ENCODE measurements at places on chromosomes 1 and 21.

DNA sequence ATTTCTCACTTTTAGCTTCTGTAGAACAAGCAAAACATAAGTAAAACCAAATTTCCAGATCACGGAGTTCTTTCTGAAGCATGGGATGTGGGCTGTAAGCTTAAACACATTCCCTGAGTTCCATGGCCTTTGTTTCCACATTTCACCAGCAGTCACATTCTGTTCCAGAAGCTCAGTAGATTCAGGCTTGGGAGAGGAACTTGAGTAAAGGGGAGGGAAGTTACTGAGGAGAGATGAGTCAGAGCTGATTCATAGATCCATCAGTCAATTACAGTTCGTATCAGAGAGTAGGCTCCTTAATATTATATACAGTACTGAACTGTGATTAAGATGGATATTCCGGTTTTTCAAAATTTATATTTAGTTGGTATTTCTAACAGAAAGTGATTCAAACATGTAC is 614.3 kb downstream of the NCAM2 start:
- peak; percentile 80 for DNase-seq

GRCh38 chr1:54768093-54768492 is 3.8 kb upstream of the PARS2 start:
- DNase-seq: peak; percentile 14

DNA sequence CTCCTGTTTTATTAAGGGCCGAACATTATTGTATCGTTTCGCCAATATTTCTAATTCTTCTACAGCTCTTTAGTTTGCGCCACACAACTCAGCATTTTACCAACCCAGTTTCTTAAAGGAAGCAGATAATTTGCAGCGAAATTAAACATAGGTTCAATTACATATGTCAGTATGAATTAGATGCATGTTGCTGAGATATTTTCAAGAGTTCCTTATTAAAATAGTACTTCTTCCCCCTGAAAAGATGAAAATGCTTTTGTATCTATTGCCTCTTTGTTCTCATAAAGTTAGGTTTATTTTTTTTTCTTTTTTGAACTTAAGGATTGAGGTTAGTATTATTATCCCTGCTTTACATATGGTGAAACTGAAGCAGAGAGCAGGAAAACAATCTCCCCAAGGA is 183.5 kb upstream of the C1orf105 start:
- no peak for DNase-seq

DNA sequence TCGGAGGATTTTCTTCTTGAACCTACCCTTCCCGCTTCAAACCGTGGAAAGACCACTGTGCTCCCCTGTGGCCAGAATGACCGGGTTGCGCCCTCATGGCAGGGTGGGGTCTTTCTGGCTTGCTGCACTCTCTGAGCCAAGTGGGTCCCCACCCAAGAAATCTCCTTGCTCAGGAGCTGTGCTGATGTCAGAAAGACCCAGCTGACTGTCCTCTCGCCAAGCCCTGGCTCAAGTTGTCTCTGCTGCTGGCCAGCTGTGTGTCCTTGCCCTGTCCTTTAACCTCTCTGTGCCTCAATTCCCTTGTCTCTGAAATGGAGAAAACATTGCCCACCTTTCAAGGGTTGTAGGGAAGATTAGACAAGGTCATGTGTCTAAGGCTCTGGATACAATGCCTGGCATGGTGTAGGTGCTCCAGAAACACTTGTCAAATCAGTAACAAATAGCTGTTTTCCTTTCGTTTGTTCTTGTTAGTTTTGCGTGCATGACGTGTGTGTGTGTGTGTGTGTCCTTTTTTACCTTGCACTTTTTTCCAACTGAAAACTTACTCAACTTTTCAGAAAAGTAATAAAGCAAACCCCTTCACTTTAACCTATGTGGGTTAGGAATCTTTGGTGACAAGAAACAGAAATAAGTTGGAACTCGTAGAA is 41.1 kb upstream of the RPL11 start:
- DNase-seq: no peak

GRCh38 chr1:84570436-84571149 is 3.6 kb downstream of the CTBS start:
- DNase-seq: peak; percentile 42

DNA sequence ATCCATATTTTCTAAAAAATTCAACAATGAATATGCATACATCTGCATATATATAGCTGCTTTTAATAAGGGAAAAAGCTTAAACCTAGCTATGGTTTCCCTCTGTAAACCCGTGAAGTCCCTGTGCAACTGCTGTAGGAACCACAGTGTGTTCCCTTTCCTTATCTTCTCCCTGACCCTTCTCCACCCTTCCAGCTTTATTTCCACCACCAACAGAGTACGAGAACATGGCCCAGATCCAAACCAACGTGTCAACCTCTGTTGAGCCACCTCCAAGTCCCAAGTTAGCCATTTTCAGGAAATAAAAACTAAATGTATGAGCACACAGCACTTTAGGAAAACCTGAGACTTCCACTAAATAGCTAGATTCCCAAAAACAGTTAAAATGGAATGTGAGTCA is 20.3 kb downstream of the SUSD4 start:
- no peak for DNase-seq

- no peak for DNase-seq
These were observed 14.0 kb upstream of the FOXO6 start for GRCh38 chr1:41347276-41347675.

GRCh38 chr1:186838380-186839040 is 9.8 kb downstream of the PLA2G4A start:
- DNase-seq: no peak

DNA sequence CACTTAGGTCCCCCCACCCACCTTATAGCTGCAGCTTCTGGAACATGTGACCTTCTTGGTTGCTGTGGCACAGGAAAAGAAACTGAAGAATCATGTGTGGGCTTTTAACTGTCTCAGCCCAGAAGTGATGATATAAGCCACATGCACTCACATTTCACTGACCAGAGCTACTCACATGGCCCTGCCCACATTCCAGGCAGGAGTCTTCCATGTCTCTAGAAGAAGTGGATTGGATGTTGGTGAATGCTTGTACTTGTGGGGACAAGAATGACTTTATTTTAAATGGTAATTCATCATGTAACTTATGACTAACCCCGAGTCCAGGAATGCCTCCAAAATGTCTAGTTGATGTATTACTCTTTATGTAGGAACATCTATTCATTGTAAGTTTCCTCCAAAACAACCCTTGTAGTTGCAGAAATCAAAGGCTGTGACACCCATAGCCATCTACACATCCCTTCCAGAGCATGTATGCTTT is 15.8 kb upstream of the CAMK1G start:
- DNase-seq: peak; percentile 54

DNA sequence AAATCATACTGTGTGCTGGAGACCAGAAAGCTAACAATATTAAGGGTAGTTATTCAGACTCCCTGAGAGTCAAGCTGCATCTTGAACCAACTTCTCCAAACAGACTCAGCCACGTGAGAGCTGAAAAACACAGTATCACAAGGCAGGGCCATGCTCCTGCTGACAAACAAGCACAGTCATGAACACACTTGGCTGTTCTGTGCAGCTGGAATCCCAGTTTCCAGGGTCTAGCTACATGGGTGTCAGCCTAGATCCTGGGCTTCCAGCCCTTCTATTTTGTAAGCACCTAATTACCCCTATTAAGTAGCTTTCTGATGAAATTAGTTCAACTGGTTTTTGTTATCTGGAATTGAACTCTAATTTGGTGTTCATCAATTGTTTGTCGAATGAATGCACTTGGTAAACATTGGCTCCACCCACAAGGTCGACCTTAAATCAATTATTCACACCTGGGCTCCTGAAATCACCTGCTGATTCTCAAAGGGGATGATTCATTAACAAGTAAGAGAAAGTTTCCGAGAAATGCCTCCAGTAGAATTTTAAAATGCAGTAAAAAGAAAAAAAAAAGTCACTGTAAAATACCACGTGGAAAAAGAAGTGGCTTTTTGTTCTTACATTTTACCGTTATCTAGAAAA is 179.3 kb downstream of the ZC3H11B start:
- no peak for DNase-seq

DNA sequence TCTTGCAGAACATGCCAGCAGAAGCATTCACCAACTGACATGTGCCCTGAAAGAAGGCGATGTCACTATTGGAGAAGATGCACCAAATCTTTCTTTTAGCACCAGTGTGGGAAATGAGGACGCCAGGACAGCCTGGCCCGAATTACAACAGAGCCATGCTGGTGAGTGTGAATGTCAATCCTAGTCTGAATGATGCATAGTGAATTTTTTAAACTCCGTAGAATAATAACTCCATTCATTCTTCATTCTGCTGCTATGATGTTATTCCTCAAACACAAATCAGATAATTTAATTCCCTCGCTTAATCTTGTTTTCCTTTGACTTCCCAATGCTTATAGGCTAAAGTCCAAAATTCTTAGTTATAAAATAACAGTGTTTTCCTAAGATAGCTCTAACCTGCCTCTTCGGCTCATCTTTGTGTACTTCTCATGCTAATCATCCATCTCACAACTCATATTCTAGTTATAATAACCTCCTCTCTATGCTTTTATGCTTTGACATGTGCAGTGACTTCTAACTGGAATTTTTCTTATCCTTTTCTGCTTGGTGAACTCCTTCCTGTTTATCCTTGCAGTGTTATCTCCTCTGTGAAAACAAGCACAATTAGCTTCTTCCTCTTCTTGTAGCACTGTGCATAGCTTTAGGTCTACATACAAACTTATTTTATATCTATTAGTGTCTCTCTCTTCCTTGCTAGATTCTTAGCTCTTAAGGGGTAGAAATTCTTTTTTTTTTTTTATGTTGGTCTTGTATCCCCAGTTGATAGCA is 14.4 kb downstream of the SDCCAG8 start:
- DNase-seq: no peak

GRCh38 chr1:201395936-201396335 is 3.2 kb downstream of the LAD1 start:
- no peak for DNase-seq

DNA sequence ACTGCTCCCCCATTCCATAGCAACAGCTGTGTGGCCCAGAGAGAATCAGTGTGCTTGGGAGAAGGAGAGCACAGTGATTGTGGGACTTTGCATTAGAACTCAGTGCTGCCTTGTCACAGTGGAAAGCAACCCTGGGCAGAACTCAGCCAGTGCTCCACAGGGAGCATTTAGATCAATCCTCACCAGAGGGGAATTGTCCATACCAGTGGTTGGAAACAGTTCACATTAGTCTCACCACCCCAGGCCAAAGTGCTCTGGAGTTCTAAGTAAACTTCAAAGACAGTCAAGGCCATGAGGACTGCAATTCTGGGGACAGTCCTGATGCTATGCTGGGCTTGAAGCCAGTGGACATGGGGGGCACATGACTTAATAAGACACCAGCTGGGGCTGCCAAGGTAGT is 12.9 kb upstream of the SMAP2 start:
- DNase-seq: no peak

DNA sequence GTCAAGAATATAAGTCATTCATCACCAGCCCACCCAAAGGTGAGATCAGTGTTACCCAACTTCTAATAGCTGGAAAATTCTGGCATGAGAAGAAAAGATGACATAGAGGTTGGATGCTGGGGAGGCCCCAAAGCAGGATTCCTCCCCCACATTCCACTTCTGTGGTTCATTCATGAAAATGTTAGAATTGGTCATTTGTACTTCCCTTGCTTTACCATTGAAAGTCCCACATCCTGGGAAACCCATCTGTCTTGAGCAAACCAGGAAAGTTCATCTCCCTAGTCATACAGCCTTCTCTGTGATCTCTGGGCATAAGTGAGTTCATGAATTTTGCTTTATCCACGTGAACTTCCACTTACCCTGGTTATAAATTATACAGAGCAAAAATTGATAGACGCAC is 66.8 kb downstream of the SERINC2 start:
- peak; percentile 55 for DNase-seq

GRCh38 chr1:59199719-59200376 is 97.0 kb upstream of the FGGY start:
- no peak for DNase-seq

- DNase-seq: no peak
These were observed 85.3 kb downstream of the MAP3K21 start for GRCh38 chr1:233412812-233413211.

DNA sequence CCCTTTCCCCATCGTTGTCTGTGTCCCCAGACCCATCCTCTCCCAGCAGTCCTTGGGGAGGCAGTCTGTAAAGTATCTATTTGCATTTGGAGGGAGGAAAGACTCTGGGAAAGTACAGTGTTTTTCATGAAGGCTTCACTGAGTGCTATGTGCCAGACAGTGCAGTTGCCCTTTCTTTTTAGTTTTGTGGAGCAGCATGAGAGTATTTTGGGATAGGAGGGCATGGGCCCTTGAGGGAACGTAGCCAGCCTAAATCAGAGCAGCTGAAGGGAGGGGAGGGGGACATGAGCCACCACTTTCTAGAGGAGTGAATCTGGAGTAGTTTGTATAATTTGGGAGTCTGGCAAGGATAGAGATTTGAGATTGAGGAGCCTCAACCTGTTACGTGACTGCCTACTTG is 404.0 kb upstream of the KAZN start:
- DNase-seq: no peak

GRCh38 chr1:235021815-235022214 is 106.8 kb downstream of the TOMM20 start:
- no peak for DNase-seq

GRCh38 chr1:161505686-161506085 is 429 bp downstream of the FCGR2A start:
- no peak for DNase-seq

DNA sequence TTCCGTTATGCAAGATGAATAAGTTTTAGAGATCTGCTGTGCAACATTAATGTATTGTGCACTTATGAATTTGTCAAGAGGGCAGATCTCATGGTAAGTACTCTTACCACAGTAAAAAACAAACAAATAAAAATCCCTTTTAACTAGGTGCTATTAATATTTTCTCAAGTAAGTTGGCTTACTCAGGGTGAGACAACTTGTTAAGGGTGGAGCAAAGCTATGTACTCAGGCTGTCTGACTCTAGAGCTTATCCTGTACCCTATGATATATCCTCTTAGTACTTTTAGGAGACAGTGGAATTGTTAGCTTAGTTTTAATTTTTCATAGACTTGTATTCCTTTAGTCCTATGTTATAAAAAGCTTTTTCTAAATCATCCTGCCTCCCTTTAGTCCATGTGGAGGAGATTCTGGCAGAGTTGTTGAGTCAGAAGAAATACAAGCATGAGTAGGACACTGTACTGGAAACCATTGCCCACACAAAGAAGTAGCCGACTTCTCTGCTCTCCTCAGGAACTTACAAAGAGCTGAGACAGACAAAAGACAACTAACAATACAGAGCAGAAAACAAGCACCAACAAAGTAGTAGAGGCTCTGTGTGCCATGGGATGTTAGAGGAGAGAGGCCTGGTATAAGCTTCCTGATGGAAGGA is 49.2 kb downstream of the S1PR1 start:
- DNase-seq: no peak

DNA sequence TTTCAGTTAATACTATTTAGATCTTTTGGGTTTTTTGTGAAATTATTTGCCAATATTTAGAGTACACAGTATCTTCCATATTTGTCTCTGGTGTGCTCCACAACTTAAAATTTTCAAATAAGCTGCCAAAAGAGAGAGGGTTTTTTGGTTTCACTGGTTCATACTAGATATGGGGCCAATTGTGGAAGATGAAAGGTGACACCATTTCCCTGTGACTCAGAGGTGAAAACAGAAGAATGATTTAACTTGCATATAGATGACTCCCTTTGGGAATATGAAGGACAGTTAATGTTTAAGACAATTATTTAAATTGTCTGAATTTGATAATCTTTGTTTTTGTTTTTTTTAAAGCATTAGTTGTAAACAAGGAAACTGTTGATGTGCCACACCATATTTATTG is 37.5 kb downstream of the IVNS1ABP start:
- DNase-seq: no peak

- DNase-seq: no peak
These were observed 200.7 kb upstream of the GRIK3 start for GRCh38 chr1:37234941-37235418.

- DNase-seq: no peak
These were observed 22.2 kb downstream of the SGIP1 start for GRCh38 chr1:66556161-66556611.

Measured in fibroblast of villous mesenchyme (primary cell).